ENCODE measurements at places on chromosomes 2 and 18. TPM values are rescaled to one million over a fixed set of nuclear protein-coding genes. Genes with fewer than 3 reads are reported as not detected.

SH3RF3 gene
- total RNA-seq = 2.0 TPM

SLC14A1 gene
- total RNA-seq = 225 TPM

NXPH2 gene
- not detected for total RNA-seq

NHEJ1 gene
- 10.3 TPM for total RNA-seq

LONRF2 gene
- not detected for total RNA-seq

CYP26B1 gene
- 2.9 TPM for total RNA-seq

ST6GAL2 gene
- total RNA-seq = 0.47 TPM
